Ovary (tissue), 10 donors: ENCODE measurements at places on chromosomes 5 and 9.

DNA sequence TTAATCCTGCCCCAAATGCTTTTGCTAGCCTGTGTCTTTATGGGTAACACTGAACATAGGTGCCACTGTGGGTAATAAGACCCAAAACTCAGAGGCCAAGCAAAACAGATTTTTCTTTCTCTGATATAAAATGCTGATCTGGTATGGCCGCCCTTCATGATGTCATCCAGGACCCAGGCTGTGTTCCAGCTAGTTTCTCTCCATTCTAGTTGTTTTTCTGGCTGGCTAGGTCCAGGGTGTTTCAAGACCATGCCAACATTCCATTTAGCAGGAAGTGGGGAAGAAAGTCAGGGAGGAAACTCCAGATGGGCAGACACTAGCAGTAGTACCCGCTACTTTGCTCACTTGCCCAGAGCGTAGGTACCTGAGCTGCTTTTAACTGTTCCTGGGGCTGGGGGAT lies 183.9 kb upstream of the OTULINL start:
- DNase-seq: no peak

DNA sequence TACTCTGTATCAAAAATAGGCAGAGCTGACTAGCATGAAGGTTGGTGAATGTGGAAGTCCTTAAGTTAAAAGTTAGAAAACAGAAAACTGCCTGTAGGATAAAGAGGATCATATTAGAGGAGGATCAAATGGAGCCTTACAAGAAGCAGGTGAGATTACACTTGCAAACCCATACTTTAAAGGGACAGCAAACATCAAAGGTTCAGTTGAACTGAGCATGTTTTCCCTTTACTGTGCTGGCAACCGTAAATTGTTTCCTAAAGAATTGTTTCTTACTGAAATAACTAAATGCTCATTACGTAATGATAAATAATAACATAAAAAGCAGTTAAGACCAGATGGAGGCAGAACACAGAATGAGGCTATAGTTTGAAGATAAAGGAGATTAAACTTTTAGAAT lies 465.3 kb upstream of the FTMT start:
- no peak for DNase-seq

DNA sequence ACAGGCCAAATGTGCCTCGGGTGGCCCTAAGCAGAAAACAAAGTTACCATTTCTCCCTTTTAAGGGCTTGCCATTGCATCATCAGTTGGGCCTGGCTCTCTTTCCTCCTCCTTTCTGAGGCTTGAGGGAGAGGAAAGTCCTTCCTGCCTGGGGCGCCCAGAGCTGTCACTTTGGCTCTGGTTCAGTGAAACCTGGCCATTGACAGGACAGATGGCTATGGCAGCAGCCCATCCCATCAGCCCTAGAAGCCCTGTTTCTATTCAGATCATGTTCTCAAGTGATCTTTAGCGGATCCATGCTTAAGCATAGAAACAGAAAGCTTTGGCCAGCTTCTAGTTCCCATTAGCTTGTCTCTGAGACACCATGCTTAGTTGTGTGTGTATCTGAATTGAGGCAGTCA lies 293.4 kb downstream of the YTHDC2 start:
- DNase-seq: peak; percentile 30

- no peak for DNase-seq
These were observed 5.0 kb downstream of the AGXT2 start for GRCh38 chr5:35042781-35043180.

GRCh38 chr5:143594902-143595818 lies 191.7 kb upstream of the NR3C1 start:
- DNase-seq: no peak

GRCh38 chr5:65326922-65327321 lies 154.8 kb downstream of the ADAMTS6 start:
- DNase-seq: no peak

GRCh38 chr5:42982107-42982622 lies 58.0 kb downstream of the ANXA2R start:
- no peak for DNase-seq

DNA sequence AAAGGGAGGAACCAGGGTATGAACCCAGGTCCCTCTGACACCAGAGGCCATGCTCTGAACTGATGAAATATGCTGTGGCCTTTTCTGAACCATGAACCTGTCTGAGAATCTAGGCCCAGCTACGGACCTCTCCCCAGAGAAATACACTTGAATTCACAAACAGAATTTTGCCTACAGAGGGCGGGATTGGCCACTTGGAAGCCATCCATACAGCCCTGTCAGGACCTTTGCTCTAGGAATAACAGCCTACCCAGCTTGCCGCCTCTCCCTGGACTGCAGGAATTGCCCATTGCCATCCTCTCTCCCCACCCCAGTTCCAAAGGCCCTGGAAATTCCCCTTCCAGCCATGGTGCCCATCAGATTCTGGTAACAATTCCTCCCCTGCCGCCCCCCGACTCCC lies 26.6 kb downstream of the MORN5 start:
- DNase-seq: no peak

GRCh38 chr9:96395964-96396363 lies 12.5 kb upstream of the SLC35D2 start:
- DNase-seq: no peak

DNA sequence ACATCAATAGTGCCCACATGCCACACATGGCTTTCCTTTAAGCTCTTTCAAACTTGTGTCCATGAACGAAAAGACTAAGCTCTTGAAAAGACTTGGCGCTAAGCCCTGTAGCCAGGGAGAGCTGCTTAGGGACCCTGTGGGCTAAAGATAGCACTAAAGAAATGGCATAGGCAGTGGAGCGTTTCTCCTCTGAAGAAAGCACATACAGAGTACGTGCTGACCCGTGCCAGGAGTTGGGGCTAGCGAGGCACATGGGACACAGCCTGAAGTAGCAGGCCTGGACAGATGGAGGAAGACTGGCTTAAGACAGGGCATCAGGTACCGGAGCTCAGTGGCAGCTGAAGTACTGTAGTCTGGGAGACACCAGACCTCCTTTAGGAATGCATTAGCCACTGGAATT lies 39.7 kb downstream of the ADGRV1 start:
- no peak for DNase-seq

- no peak for DNase-seq
These were observed 18.1 kb upstream of the GPX3 start for GRCh38 chr5:151002250-151002649.

DNA sequence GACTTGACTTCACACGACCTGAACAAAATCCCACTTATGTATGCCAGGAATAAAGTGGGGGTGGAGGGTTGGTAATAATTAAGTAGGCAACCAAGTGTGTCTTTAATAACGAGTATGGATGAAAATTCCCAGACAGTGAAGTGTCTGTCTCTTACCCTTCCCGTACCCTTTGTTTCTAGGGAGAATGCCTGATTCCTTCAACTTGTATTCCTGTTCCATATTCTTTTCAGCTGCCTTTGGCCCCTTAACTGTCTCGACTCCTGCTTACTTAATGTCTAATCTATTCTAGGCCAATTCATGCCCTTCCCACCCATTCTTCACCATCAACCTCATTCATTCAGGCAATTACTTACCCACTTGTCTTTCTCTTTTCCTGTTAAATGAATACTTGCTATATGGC lies 380.5 kb downstream of the RAB3C start:
- no peak for DNase-seq

DNA sequence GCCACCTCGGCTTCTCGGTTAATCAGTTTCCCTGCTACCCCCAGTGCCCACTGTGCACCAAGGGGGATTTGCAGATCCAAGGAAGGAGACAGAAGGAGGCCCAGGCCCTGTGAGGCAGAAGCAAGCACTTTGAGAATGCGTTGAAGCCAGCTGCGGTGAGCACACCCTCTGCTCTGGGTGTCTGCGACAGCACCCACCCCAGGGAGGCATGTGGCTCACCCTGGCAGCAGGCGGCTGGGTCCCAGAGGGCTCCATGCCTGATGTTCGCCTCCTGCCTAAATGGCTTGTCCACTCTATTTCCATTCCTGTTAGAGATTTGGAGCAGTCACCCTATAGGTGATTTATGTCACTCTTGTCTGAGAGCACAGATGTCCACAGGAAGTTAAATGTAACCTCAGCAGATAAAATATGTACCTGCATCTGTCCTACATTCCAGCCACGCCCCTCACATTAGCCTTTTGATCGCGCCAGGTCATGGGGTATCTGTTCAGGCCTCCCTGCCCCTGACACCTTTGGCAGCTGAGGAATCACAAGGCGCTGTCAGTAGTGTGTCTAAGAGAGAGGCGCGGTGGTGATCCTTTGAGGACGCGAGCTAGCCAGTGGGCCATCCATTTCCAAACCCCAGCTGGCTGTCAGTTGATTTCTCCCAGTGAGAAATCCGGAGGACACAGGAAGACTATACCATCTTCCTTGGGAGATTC lies 28.1 kb downstream of the PTGES2 start:
- DNase-seq: peak; percentile 54

DNA sequence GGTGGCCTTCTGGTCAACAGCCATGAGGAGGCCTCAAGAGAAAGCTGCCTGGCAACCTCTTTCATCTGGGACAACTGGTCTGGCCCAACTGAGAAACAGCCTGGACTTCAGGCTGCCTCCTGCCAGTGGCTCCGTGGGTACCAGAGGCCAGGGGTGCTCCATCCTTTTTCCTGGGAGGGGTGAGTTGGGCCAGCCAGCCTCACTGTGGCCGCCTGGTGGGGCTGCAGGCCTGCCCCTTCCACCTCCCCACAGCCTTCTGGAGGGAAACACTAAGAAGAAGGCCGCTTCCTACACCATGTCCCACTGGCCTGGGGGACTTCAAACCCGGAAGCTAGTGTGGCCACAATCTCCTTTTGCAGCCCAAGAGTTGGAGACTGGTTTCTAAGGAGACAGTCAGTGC lies 13.8 kb upstream of the NKD2 start:
- no peak for DNase-seq

- no peak for DNase-seq
These were observed 555.0 kb downstream of the RAB3C start for GRCh38 chr5:59137846-59138245.

DNA sequence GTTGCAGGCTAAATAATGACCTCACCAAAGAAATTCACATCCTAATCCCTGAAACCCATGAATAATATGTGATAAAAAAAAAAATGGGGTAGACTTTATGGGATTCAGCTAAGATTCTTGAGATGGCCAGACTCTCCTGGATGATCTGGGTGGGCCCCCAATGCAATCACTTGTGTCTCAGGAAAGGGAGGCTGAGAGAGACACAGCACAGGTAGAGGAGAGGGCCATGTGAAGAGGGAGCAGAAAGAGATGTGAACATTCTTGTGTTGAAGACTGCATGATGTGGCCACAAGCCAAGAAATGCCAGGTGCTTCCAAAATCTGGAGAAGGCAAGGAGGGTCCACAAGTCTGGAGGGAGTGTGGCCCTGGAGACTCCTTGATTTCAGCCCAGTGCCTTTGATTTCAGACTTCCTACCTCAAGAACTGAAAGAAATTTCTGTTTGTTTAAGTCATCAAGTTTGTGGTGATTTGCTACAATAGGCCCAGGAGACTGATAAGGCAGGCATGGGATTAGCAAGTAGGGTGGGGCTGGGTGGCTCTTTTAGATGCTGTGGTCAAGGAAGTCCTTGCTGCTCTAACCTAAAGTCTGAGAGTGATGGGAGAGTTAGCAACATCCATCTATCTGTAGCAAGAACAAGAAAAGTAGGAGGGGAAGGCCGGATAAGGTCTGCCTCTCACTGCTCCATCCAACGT lies 86.6 kb upstream of the FAM120A start:
- DNase-seq: no peak

DNA sequence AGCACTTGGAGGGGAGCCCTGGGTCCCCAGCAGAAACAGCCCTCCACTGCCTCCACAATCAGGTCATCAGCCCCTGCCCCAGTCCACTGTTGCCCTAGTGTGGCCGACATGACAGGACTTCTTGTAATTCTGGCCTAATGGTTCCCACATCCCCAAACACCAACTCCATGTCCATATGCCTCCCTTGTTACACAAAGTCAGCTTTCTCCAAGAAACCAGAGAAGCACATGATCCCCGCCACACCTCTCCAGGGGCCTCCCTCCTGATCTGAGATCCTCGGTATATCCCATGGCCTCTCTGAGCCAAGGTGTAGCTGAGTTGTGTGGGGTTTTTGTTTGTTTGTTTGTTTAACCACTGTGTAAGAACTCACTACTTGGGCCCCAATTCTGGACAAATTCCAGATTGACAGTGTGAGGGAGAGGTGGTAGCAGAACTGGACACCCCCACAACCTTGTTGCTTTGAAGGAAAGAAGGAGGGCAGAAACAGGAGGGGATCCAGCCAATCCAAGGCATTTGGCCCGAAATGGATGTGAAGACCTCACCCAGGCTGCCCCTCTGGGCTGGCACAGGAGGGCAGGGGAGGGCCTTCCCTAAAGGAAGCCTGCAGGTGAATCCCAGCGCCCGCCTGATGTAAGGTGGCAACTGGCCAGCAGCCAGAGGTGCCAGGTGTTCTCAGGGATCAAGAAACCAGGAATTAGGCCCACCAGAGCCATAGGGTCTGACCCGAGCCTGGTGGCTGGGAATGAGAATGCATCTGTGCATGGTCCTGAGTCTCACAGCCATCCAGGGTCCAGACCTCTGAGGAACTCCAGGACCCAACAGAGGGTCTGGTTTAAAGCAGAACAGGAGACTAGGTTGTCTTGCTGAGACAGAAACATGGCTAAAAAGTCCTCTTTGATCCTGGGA lies 13.4 kb downstream of the IRF1 start:
- DNase-seq: no peak

DNA sequence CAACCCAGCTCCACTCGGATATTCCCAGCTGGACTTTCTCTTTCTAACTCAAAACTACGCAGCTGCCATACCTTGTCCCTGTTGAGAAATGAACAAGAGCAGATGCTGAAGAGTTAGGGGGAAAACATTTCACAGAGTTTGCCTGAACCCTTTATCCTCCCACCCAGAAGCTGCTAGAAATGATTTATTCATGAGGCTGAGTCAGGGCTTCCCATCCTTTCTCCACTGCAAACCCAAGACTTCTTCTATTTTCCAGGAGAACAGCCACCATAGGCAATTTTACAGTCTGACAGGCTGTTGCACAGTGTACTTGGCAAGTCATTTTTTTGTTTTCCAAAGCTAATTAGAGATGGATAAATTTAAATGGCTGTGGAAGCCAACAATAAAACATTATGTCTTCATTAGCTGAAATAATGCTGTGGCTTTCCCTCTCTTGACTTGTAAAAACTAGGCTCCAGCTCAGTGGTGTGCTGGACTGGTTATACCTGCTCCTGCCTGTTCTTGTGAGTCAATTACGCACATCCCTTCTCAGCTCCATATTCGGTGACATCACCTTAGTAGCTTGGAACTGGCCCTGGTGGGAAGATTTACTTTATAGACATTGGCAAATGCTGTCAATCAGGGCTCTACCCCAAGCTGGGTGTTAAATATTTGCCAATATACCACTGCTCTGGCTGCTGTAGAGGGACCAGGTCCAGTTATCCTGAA lies 71.9 kb downstream of the KIF4B start:
- no peak for DNase-seq

DNA sequence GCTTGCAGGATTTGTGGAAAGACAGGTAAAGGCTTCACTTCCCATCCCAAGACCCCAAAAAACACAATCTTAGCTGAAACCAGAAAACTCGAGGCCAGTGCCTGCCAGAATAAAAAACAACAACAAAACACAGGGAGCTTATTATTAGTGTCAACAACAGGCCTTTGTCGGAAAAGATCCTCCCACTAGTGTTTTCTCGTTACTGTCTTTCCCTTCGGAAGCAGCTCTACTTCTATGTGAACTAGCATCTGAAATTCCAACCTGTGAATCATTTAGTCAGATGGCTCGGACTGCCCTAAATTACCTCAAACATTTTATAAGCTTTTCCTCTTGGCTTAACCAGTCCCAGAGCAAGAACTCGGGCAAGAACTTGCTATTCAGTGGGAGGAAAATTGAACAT lies 122.2 kb upstream of the GNA14 start:
- no peak for DNase-seq
